ENCODE measurements at places on chromosomes 7 and 10. TPM values are rescaled to one million over a fixed set of nuclear protein-coding genes. Genes with fewer than 3 reads are reported as not detected.

Gene PRKAR2B
- 258 TPM for total RNA-seq

- no peak for DNase-seq
These were observed 15.6 kb upstream of the ADO start for GRCh38 chr10:62788861-62789467.

DNA sequence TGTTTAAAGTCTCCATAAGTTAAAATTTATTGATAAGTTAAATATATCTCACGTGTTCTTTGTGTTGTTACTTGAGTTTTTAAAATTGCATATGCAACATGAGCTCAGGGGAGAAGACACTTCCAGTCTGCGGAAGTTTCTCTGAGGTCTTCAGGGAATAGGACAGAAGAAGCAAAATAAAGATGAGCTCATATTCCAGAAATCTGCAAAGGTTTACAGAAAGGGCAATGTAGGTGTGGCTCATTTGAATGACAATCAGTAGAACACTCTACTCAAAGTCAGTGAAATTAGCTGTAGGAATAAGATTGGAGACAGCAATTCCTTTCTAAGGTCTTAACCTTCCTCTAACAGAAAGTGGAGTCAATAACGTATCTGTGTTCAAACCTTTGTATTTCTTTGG lies 53.7 kb downstream of the CACNA2D1 start:
- DNase-seq, result no peak

- DNase-seq, result no peak
These were observed 29.5 kb upstream of the FBXW4 start for GRCh38 chr10:101724446-101724845.

Gene EBLN1
- total RNA-seq, result not detected

Gene KCNIP2
- total RNA-seq, result 151 TPM

- DNase-seq, result no peak
These were observed 57.6 kb downstream of the MMRN2 start for GRCh38 chr10:86899670-86900276.

GRCh38 chr7:105339404-105340323 lies 49.1 kb downstream of the SRPK2 start:
- DNase-seq, result no peak

DNA sequence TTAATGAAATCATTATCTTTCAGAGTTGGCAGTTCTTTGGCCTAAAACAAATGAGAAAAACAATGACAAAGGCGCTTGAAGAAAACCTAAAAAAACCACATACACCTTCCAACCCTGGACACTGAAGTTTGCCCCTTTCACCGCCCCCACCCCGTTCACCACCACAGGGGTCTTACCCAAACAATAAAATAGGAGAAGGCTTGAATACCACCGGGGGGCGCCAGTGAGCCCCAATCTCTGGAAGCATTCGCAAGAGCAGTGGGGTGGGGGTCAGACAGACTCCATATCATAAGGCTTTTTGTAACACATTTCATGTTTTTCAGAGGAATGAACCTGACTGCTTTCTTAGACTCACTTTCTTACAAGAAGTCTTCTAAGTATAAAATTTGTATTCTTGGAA lies 163.6 kb downstream of the PIP4K2A start:
- DNase-seq, result no peak

- no peak for DNase-seq
These were observed 16.2 kb upstream of the SLC26A4 start for GRCh38 chr7:107644309-107644974.

Measured in mesenteric fat pad (tissue), 1 donor.